AG04449 (cell line): ENCODE measurements at places on chromosomes 16 and 17.

GRCh38 chr17:6269478-6269877 lies 165.4 kb downstream of the AIPL1 start:
- no peak for DNase-seq

DNA sequence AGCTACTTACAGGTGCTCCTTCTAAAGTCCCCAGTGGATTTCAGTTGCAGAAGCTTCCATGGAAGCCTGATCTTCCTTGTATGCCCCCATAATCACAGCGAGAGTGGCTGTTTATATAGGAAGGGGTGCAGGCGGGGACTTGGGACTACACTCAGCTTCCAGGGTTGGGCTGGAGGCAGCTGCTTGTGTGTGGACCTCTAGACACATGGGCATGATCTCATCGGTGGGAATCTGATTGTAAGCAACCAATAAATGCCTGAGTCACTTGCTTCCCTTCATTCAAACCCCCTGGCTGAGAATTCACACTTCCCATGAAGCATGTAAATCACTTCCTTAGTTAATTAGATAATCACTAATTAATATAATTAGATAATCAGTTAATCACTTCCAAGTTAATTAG lies 1.0 kb upstream of the KRT20 start:
- DNase-seq: no peak

- no peak for DNase-seq
Measured at GRCh38 chr17:43389046-43389947, 9.5 kb upstream of the ARL4D start.

- DNase-seq: no peak
Measured at GRCh38 chr16:72285324-72285723, 113.4 kb upstream of the PMFBP1 start.

DNA sequence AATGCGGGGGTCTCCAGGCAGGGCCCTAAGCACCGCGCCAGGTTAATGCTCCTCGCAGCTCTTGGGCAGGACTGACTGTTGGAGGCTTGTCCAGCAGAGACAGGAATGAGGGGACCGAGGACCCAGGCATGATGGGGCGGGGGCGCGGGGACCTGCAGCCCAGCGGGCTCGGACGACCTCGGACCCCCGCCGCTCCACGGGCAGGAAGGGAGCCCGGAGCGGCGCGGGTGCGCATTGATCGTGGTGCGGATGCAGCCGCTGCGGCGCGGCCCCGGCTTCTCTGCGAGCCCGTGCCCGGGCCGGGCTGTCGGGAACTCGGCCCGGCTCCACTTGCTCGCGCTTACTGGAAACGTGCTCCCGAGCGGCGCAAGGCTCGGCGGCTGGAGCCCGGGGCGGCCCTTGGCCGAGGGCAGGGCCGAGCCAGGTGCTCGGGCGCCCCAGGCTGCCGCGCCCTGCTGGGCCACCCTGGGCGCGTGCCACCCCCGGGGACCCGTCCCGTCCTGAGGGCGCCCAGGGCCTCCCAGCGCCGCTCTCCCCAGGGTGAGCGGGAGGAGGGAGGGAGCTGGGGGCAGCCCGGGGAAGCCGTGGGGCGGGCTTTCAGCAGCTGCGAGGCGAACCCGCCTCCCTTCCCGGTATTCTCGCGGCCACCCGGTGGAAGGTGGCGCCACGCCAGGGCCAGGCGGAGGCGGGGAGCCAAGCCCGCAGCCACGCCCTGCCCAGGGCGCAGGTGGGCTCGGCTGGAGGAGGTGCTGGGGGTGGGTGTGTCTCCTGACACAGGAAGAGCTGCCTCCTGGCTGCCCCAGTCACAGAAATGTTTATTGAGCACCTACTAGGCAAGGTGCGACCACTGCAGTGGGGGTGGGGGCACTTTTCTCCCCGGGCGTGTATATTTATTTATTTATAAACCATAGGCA lies 45.9 kb downstream of the SOCS3 start:
- DNase-seq: no peak

- no peak for DNase-seq
Measured at GRCh38 chr17:39612291-39612894, 4.7 kb upstream of the NEUROD2 start.

DNA sequence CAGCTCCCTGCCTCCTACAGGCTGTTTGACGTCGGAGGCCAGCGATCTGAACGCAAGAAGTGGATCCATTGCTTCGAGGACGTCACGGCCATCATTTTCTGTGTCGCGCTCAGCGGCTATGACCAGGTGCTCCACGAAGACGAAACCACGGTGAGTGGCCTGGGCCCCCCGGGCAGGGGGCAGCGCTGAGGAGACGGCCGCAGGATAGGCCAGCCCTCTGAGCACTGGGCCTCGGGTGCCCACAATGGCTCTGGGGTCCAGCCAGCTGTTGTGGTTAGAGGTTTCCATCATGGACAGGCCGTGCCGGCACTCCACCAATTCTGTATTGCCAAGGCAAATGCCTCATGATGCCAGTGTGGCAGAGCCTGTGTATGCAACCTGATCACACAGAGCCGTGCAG lies 88.6 kb downstream of the AMFR start:
- no peak for DNase-seq

DNA sequence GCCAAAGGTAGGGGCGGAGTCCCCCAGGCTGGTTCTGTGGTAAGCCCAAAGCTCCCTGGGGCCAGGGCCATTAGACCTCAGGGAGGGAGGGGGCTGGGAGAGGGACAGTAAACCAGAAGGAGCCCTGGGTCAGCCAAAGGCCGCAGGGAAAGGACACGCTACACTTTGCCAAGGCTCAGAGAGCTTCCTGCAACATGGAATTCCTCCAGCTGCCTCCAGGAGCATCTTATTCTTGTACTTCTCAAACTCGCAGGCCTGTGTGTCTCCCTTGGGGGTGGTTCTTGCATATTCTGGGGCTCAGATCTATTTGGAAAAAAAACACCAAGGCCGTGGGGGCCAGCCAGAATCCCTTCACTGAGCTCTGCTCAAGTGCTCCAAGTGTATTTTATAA lies 25.1 kb downstream of the AKAP1 start:
- DNase-seq: no peak

DNA sequence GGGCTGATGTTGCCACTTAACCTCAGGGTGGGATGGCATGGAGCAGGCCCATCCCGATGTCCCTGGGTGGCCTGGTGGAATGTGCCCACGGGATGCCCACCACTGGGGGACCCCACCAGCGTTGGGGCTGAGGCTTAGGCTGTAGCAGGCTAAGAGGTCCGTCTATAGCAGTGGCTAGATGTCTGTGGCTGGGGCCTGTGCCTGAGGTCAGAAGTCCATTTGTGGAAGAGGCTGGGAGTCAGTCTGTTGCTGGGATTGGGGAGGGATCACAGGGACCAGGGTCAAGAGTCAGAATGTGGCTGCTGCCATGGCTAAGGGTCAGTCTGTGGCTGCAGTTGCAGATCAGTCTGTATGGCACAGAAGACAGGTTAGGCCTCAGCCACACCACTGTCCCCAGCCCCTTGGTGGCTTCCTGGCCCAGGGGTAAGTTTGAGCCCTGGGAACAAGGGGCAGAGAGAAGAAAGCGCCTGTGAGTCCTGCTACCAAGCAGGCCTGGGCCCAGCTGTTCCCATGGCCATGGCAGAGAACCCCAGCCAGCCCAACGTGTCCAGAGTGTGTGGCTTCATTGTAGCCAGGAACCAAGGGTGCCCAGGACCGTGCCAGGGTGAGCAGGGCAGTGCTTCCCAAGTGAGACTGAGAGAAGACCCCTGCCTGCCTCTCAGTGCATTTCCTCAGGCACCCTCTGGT lies 35.7 kb downstream of the RAI1 start:
- no peak for DNase-seq

DNA sequence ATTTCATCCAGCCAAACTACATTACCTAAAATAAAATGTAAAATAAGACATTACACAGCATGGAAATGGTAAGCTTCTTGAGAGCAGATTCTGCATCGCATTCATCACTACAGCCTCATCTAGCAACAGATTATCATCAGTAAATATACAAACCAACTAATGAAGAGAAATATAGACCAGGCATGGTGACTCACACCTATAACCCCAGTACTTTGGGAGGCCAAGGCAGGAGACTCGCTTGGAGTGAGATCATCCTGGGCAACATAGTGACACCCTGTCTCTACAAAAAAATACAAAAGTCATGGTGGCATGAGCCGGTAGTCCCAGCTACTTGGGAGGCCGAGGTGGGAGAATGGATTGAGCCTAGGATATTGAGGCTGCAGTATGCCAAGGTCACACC lies 19.9 kb downstream of the NCBP3 start:
- no peak for DNase-seq

GRCh38 chr16:80298676-80299075 lies 242.1 kb upstream of the DYNLRB2 start:
- no peak for DNase-seq

GRCh38 chr16:85612191-85612800 lies 826 bp upstream of the GSE1 start:
- DNase-seq: peak; percentile 75
